Mesenteric fat pad (tissue), 1 donor: ENCODE measurements at places on chromosomes 12 and 14.

DNA sequence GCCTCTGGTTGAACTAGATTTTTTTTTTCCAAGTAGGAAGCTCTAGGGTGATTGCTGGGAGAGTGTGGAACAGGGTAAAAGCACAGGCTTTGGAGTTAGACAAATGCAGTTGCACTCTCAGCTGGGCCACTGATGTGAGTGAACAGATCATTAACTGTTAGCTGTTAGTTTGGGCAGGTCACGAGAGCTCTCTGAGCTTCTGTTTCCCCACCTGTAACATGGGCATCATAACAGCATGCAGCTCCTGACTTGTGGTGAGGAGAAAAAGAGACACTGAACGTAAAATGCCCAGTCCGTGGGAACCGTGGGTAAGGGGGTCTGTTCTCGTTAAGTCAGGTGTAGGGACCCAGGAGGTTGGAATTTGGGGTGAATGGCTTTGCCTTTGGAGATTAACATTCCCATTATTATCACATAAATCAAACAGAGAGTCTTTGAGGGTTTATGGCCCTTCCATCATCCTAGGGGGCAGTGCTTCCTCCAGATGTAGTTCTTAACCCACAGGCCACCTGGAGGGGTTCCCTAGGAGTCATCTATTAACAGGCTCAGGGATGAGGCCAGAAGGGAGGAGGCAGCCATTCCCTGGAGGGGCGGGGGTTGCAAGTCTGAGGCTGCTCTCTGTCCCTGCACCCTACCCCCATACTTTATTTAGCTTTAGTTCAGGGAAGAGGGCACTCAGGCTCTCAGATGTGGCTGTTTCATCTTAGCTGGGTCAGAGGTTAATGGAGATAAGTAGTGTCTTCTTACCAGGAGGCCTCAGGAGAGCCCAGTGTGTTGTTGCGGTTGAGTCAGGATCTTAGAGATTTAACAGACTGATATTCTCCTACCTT, 135.2 kb downstream of the DACT1 start:
- DNase-seq, result no peak

- DNase-seq, result no peak
These were observed at the start of gene CMKLR1 for GRCh38 chr12:108338915-108339657. CMKLR1 (minus strand) TSS chr12:108339311; CDS start chr12:108293591, 45,720 bp downstream.

DNA sequence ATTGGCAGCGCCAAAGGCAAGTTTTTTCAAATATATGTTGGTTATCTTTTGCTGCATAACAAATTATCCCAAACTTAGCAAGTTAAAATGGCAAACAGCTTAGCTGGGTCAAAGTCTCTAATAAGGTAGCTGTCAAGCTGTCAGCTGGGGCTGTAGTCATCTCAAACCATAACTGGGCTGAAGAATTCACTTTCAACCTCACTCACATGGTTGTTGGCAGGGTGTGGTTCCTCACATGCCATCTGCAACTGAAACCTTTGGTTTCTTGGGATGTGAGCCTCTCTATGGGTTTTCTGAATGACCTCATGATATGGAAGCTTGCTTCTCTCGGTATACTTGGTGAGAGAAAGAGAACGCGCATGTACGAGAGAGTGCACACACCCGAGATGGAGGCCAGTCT, 125.4 kb downstream of the LRIG3 start:
- DNase-seq, result no peak

DNA sequence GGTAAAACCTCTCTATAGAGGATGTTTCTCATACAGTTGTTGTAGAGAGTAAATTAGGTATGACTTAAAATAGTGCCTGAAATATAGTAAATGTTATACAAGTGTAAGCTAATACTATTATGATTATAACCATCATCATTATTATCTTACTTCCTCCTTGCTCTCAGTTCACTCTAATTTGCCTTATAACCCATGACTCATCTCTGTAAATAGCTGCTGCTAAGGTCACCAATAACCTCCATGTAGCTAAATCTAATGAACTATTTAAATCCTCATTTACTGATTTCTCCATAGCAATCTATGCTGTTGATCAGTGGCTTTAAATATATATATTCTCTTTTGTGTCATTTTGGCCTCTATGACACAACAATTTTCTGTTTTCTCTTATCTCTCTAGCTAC, 109.6 kb downstream of the RMST start:
- DNase-seq, result no peak

- no peak for DNase-seq
These were observed 13.4 kb upstream of the DRAM1 start for GRCh38 chr12:101863981-101864380.

DNA sequence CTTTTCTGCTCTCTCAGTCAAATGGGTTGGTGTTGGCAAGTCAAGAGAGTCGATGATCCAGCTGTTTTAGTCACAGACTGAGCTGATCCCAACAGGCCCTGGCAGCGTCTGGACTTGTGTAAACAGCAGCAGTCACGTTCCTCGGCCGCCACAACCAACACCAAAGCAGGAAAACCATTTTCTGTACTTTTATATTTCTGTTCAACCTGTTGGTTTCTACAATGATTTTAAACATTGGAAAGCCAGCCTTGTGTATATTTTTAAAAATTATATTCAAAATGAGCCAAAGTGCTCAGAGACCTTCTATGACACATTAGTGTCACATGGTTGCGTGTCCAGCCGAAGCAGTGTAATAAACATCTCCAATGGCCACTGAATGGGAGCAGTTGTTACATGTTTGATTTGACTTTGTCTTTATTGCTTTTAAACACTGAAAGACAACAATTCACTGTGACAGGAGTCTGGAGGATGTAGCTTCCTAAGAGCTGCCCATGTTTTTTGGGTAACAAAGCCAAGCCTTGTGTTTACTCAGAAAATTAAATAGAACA, 5.9 kb upstream of the SIVA1 start:
- DNase-seq, result no peak

DNA sequence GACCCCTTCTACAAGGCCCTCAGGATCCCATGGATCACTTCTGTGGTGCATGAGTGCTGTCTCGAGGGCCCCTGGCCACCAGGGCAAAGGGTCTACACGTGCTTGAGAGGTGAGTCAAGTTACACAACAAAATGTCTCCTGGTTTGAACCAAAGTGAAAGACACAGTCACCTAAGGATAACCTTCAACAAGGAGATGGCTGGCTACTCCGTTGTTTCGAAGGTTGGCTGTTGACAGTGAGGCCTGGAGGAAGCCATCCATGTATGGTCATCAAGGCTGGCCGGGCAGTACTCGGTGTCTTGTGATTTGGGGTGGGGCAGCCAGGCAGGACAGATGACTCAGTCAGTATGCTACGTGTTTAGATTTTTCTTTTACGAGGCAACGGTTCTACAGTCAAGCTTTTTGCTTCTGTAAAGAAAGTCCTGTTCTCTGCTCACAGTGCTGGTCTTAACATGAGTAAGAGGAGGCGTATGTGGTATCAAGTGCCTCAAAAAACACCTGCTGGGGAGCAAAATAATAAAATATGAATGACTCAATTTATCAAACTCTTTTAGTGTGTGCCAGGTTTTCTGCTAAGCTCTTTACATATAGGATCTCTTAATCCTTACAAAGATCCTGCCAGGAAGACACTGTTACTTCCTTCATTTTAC, 18.0 kb upstream of the NT5DC3 start:
- no peak for DNase-seq
